Calu3 (cell line): ENCODE measurements at places on chromosomes 7 and 10. TPM values are rescaled to one million over a fixed set of nuclear protein-coding genes. Genes with fewer than 3 reads are reported as not detected.

GHRHR gene
- not detected in 2 replicates for total RNA-seq

GRCh38 chr7:20747001-20747400, 39.7 kb downstream of the SP8 start:
- no peak for DNase-seq

DNA sequence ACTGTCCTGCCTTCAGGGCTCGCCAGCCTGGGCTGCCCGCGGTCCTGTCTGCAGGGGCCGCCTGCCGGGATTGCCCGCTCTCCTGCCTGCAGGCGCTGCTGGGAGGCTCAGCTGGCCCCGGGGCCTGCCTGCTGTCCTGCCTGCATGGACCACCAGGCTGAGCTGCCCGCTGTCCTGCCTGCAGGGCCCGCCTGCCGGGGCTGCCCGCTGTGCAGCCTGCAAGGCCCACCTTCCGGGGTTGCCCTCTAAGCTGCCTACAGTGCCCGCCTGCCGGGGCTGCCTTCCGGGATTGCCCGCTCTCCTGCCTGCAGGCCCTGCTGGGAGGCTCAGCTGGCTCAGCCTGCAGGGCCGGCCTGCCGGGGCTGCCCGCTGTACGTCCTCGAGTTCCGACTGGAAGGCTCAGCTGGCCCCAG, 164.4 kb downstream of the GLRX3 start:
- DNase-seq = no peak

DNA sequence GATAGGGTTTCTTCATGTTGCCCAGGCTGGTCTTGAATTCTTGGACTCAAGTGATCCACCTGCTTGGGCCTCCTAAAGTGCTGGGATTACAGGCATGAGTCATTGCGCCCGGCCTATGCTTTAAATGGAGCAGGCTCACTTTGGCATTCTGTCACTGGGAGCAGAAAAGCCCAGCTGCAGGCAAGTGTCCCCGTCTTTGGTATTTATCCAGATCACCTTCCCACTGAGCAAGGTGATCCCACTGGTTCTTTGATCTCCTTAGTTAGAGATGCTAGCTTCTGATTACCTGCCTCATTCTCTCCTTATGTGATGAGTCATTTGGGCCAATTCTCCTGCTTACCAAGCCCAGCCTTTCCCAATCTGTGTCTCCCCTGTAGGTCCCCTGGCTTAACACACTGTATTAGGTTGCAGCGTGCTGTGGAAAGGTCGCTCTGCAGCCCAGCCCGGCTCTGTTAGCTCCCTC, 39.3 kb downstream of the SPDYE5 start:
- DNase-seq = no peak

- no peak for DNase-seq
Observed at GRCh38 chr7:50648076-50648475, 82.9 kb upstream of the DDC start.

CALHM3 gene
- total RNA-seq = not detected in 2 replicates

- DNase-seq = no peak
Observed at GRCh38 chr10:51656503-51656902, 42.9 kb downstream of the CSTF2T start.

ITGB8 gene
- 157 and 183 TPM in 2 replicates for total RNA-seq

DNA sequence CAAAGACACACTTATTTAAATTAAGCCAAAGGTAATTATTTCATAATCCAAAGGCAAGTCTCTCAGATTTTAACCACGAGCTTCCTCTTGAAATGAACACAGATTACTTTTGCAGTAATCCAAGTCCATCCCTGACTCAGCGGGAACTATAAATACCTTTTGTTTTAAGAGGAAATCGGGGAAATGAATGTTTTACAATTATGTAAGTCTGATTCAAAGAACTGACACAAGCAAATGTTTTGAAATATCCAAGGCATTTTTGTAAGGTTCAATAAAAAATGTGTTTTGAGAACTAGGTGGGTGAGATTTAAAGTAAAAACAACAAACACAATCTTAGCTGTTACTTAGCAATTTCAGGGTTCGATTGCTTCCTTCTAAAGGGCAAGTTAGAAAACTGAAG, 179.8 kb upstream of the ASAH2 start:
- DNase-seq = no peak

DNA sequence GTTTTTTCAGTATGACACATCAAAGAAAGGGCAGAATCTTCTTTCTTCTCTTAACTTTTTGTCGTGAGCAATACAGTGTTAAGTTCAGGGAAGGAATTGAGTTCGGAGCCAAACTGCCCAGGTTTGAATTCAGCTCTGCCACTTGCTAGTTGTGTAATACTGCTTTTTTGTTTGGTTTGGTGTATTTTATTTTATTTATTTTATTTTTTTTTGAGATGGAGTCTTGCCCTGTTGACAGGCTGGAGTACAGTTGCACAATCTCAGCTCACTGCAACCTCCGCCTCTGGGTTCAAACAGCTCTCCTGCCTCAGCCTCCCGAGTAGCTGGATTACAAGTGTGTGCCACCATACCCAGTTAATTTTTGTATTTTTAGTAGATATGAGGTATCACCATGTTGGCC, 539.8 kb upstream of the GALNT17 start:
- no peak for DNase-seq

WAPL gene
- 27.0 and 30.1 TPM in 2 replicates for total RNA-seq
